ENCODE measurements at places on chromosomes 5 and 9.
A peak's percentile ranks its signal among the peaks of the same experiment; 100 is the strongest.

DNA sequence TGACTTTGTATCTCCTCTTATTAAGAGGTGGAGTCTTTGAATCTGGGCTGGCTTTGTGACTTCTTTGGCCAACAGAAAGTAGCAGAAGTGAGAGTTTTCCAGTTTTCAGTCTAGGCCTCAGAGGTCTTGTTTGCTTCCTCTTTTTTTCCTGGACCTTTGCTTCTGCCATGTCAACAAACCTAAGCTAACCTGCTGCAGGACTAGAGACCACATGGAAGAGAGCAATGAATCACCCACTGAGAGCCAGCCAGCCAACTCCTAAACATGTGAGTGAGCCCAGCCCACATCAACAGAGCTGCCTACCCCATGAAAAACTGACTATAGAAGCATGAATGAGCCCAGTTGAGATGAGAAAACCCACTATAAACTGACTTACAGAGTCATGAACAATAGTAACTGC lies 29.9 kb downstream of the MRPL22 start:
- peak; percentile 34 for DNase-seq

DNA sequence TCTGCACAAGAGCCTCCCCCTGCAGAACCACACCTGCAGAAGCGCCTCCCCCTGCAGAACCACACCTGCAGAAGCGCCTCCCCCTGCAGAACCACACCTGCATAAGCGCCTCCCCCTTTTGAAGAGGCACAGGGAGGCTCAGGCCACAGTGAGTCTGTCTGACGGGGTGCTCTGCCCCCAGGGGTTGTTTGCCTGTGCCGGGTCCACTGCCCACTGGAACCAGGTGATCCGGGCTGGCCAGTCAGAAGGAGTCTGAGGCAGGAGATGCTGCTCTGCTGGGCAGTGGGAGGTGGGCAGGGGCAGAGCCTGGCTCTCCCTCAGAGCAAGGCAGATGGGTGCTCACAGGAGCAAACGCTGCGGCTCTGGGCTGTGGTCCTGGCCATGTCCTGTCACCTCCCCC lies 60.8 kb upstream of the RNU6ATAC start:
- no peak for DNase-seq

GRCh38 chr5:180341595-180341994 lies 11.5 kb downstream of the GFPT2 start:
- DNase-seq = no peak

GRCh38 chr5:40651201-40651600 lies 28.5 kb upstream of the PTGER4 start:
- no peak for DNase-seq

DNA sequence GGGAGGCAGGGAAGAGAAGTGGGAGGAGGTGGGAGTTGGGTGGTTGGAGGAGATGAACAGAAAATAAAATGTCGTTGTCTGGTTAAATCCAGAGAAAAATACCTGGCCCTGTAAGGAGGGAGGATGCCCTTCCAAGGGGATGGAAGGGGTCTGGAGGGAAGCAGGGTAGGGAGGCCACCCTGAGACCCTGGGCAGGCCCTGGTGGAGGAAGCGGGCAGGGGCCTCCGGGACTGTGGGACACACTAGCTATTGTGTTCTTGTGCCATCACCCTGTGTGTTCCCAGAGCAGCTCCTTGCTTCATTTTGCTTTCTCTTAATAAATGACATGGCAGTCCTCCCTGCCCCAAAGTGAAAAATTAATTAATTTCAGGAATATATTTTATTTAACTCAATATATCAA lies 11.8 kb upstream of the CD180 start:
- no peak for DNase-seq

- no peak for DNase-seq
These were observed 80.3 kb downstream of the SECISBP2 start for GRCh38 chr9:89398621-89399020.

GRCh38 chr5:127875235-127876021 lies 172.2 kb downstream of the CCDC192 start:
- DNase-seq = peak; percentile 96

GRCh38 chr9:33125871-33126823 lies 41.0 kb downstream of the B4GALT1 start:
- DNase-seq = no peak

DNA sequence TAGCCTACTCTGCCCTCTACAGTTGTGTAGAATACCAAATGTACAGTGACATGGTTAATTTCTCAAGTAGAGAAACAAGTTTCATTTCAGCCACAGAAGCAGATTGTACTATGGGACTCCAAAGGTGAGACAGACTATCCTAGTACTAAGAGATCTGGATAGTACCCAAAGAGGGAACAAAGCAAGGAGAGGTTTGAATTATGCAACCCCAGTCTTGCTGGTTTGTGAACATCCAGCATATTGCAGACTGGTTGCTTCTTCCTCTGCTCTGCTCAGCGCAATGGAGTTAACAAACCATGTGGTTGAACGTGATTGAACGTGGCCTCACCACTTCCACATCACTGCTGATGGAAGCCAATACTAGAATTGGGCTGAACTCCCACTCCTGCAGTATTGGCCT lies 43.3 kb upstream of the ALDOB start:
- peak; percentile 22 for DNase-seq

DNA sequence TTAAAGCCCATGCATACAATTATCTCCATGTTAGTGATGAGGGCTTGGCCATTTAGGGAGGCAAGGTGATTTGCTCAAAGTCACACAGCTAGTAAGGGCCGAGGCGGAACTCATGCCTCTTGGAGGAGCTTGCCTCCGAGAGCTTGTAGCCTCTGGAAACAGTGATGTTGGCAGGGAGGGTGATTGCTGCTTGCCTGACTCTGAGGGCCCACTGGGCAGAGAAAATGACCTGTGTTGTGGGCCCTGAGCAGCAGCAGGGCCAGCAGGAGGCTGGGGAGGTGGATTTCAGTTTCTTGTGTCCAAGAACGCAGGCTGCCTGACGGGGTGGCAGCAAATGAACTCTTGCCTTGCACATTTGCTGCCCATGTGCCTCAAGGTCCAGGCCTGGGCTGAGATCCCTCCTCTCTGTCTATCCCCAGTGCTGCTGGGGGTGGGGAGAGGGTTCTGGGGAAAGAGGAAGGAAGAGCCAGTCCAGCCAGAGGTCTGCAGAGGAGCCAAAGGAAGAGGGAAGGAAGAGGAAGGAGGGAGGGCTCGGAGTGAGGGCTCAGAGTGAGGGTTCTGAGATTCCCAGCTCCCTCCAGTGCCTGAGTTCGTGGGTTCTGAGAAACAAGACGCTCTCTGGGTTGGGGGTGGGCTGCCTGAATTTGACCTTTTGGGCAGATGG lies 16.2 kb upstream of the PTGS1 start:
- DNase-seq = no peak

- no peak for DNase-seq
These were observed 294.1 kb upstream of the TNC start for GRCh38 chr9:115411993-115412452.

DNA sequence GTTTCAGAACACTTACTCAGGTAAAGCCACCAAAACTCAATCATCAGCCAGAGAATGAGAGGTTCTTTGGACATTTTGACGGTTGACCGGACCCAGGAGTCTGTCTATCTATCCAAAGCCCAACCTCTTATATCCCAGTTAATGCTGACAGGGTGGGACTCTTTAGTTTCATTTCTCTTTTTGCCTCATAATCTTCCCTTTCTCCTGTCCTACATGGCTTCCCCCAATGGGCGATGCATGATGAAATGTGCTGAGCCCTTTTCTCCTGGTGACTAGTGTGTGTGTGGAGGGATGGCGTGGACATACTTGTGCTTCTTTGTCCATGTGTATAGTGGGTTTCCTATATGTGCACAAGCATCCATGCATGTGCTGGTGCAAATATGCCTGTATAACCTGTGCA lies at the start of gene TIMD4:
TIMD4 (minus strand) TSS at position 102 of the 400 bp plus-strand sequence; CDS start at position 74, 28 bp downstream.
- DNase-seq = no peak

- DNase-seq = no peak
These were observed 59.9 kb downstream of the TMEM252 start for GRCh38 chr9:68480807-68481206.

GRCh38 chr5:74094096-74094781 lies 468.2 kb downstream of the ARHGEF28 start:
- DNase-seq = no peak

DNA sequence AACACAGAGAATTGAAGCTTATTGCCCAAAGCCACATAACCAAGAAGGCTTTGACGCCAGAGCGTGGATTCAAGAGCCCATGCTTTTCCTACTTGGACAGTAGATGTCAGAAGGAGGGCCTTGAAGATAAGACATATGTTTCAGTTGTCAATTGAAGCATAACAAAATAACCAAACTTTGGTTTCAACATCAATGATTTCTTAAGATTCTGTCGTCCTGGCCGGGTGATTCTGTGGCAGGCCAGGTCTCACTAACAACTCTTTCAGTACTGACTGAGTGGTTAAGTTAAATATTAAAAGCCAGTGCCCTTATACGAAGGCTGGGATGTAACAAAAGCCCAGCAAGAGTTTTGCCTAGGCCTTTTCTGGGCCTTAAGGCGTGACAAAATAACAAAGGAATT lies 94.0 kb downstream of the RCL1 start:
- DNase-seq = no peak

- DNase-seq = no peak
These were observed 3.5 kb upstream of the SUSD3 start for GRCh38 chr9:93054758-93055704.

GRCh38 chr5:132296412-132297016 lies 2.3 kb downstream of the SLC22A4 start:
- no peak for DNase-seq

DNA sequence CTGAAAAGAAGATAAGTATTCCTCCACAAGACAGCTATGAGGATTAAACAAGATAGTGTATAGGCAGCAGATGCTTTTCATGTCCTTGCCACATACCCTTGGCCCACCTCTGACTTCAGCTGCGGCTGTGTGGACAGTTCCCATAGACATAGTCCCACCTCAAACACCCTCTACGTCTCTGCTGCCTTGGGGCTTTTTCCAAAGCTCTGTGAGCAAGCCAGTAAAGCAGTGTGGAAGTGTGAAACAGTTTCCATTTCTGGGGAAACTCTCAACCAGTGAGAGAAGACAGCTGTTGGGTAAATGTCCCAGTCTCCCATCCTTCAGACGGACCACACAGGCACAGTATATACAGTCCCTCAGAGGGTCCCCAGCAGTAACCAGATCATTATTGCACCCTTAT lies 125.5 kb downstream of the CDK5RAP2 start:
- no peak for DNase-seq

DNA sequence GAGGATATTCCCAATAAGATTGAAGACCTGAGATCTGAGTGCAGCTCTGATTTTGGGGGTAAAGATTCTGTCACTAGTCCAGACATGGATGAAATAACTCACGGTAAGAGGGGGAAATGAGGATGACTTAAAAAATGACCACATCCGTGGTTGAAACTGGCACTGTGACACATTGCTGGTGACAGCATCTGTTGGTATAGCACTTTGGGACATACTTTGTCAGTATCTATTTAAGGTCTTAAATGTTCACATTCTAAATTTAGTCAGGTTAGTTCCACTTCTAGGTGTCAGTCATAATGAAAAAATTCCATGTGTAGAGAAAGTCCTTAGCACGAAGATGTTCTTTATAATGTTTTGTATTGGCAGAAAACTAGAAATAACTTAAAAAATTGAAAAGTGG lies 70.9 kb downstream of the GAPVD1 start:
- no peak for DNase-seq

DNA sequence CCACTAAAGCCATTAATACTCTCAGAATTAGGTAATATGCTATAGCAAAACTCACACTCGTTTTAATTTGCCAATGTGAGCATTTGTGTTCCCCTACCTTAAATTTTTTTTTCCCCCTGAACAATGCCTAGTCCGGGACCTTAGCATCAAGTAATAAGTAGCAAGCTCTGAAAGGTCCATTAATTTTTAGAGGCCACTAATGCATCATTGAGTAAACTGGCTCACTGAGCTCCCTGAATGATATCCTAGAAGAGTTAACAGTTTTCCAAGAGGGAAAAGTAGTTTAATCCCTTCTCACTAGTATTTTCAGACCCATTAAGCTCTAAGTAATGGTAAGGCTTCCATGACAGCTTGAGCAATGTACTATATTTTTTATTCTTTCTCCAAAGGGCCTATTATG lies 242.2 kb downstream of the MAT2B start:
- no peak for DNase-seq

- DNase-seq = no peak
These were observed 120.7 kb upstream of the ERCC6L2 start for GRCh38 chr9:95754533-95755420.

DNA sequence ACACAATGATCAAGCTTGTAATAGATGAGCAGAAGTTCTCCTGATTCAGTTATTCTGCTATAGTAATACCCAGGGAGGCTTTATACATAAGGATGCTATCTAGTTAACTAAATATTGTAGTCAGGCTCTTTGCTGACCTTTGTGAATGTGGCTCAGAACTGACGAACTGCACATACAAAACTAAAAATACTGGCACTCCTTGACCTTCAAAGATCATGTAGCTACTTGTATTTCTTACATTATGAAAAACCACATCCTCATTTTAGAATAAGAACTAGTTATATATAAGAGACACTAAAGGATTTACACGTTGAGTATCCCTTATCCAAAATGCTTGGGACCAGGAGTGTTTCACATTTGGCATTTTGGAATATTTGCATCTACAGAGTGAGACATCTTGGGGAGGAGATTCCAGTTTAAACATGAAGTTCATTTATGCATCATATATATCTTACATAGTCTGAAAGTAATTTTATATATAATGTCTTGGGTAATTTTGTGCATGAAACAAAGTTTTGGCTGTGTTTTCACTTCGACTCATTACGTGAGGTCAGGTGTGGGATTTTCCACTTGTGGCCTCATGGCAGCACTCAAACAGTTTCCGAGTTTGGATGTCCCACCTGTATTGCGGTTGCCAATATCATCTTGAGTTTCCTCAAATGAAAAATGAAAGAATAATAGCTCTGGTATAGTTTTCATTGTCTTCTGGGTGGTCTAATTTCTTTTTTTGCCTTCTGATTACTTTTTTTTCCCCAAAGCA lies 58.4 kb upstream of the FBXL7 start:
- DNase-seq = no peak

DNA sequence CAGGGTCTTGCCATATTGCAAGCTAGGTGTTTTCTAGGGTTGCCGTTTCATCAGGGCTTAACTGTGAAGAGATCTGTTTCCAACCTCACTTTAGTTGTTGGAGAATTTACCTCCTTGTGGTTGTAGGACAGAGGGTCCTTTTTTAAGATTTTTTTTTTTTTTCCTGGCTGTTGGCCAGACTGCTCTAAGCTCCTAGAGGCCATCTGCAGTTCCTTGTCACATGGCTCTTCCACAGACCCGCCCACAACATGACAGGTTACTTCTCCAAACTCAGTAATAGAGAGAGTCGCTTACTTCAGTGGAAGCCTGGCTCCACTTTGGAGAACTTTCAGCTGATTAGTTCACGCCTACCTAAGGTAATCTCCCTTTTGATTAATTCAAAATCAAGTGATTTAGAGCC lies 543.7 kb downstream of the DMRTA1 start:
- DNase-seq = peak; percentile 6

DNA sequence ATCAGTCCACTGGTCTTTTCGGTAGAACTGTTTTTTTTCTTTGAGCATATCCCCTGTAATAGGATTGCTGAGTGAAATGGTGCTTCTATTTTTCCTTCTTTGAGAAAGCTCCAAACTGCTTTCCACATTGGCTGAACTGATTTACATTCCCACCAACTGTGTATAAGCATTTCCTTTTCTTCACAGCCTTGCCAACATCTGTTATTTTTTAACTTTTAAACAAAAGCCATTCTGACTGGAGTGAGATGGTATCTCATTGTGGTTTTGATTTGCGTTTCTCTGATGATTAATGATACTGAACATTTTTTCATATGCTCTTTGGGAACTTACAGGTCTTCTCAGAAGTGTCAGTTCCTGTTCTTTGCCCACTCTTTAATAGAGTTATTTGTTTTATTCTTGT lies 764.7 kb downstream of the MTRR start:
- DNase-seq = no peak

GRCh38 chr9:106875529-106875928 lies 12.6 kb downstream of the ZNF462 start:
- no peak for DNase-seq

- DNase-seq = peak; percentile 55
These were observed at the start of gene CARD19 for GRCh38 chr9:93096131-93096802. Gene CARD19 (plus strand): TSS chr9:93096217. CDS start chr9:93096346, 129 bp downstream.

Data from DMS53 (cell line).